ENCODE measurements at places on chromosomes 7 and 10.

DNA sequence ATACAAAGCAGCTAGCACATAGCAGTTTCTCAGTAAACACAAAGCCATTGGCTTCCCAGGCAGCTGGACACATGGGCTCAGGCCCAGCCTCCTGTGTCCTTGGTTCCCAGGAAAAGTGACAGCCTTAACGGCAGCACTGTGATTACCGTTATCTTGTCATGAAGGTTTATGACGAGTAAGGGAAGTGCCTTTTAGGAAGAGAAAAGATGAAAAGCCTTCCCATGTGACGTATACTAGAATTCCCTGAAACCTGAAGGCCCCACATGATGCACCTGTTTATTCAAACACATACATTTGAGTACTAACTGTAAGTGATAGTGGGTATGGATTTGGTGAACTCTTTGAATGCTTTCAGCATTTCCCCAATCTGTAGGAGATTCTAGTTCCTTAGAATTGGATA, 244.2 kb downstream of the DPP6 start:
- no peak for DNase-seq

GRCh38 chr7:129793506-129794310, 159.1 kb downstream of the UBE2H start:
- DNase-seq, result no peak

DNA sequence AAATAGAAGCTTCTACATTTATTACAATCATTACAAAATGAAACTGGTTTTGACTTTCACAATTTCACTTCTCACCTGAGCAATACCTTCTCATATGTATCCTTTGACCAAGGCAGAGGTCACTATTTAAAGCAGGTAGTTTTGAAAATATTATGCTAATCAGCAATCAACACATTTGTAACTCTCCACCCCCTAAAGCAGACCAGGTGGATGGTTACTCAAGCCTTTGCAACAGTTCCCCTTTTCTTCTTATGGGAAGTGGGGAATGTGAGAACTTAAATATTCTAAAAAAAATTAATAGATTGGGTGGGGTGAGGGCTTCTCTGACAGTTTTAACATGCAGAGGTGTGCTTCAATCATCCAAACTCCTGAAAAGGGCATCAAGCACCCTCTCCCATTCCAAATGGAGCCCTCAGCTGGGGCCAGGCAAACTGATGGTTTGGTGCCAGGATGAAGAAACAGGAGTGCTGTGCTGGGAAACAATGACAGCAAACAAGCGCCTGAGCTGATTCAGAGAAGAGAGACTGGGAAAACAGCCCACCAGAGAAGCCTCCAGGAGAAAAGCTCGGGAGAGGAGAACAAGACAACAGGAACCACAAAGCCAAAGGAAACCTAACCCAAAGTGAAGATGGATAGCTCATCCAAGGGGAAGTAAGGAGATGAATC, 17.1 kb downstream of the RAPGEF5 start:
- no peak for DNase-seq

DNA sequence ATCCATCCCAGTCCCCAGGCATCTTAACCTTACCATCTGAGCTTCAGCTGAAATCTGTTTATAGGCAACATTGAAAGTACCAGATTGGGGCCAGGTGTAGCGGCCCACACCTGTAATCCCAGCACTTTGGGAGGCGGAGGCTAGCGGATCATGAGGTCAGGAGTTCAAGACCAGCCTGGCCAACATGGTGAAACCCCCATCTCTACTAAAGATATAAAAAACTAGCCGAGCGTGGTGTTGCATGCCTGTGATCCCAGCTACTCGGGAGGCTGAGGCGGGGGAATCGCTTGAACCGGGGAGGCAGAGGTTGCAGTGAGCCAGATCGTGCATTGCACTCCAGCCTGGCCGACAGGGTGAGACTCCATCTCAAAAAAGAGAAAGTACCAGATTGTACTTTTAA, 39.0 kb downstream of the CRCP start:
- DNase-seq, result no peak

GRCh38 chr10:127145173-127145572, 51.2 kb downstream of the INSYN2A start:
- no peak for DNase-seq

GRCh38 chr7:89500084-89500483, 654.2 kb upstream of the STEAP1 start:
- DNase-seq, result no peak
